Activated CD4-positive, alpha-beta memory T cell treated with anti-CD3 and anti-CD28 coated beads for 36 hours (primary cell): ENCODE measurements at places on chromosomes 4 and X. TPM values are rescaled to one million over a fixed set of nuclear protein-coding genes. Genes with fewer than 3 reads are reported as not detected.

GRCh38 chrX:11567528-11568220, 98.0 kb downstream of the ARHGAP6 start:
- DNase-seq = no peak

DNA sequence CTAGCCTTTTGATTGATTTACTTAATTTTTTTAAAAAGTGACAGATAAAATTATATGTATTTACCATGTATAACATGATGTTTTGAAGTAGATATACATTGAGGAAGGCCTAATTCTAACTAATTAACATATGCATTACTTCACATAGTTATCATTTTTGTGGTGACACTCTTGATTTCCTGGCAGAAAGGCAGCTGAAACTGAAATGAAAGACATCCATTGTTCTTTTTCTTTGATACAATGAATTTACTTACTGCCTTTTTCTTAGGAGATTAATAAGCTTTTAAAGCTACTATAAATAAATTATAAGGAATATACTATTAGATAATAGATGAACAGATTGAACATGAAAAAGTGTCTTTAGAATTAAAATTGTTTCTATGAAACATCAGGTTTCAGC, 26.7 kb downstream of the ANKRD50 start:
- no peak for DNase-seq

DNA sequence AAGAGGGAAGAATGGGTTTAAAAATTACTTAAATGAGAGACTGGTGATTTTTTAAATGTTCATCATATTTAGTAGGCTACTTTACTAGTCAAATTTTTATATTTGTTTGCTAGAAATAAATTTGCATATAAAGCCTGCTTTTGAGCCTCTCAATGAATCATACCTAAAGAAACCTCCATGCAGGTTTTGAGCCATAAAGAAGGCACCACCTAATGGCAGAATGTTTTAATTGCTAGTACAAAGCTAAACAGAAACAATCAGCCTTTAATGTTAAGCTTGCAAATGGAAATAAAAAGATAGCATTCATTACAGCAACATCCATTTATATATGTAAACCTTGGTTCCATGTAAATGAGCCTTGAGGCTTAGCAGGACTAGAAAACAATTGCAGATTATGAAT, 989.7 kb downstream of the CCSER1 start:
- no peak for DNase-seq

TBX22 gene
- not detected for total RNA-seq

PNMA6F gene
- total RNA-seq = not detected

DNA sequence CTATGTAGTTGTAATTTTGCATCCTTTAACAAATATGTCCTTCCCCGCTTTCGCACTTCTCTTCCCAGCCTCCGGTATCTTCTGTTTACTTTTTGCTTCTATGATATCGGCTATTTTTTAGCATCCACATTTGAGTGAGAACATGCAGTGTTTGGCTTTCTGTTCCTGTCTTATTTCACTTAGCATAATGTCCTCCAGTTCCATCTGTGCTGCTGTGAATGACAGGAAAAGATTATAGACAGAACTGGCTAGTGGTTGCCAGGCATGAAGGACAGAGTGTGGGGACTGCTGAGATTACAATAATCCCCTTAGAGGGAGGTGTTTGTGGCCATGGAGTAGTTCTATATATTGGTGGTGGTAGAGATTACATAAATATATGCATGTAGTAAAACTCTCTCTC, 588.6 kb downstream of the NLGN4X start:
- no peak for DNase-seq

GRCh38 chrX:9488586-9488985, 23.7 kb downstream of the TBL1X start:
- DNase-seq = no peak

DNA sequence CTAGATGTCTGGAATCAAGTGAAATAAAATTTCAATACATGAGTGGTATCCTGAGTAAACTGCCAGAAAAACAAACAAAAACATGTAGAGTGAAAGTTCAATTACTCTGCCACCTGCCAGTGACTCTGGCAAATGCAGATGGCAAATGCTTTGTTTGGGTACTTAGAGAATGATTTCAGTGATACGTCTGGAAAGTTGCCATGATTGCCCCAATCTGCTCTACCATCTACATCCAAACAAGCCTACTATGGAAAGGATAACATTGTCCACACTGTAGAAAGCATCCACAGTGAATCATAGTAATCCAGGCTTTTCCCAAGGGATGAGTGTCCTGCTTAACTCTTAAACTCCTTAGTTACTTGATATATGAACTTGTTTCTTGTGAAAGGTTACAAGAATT, 3.4 kb downstream of the SPATA4 start:
- DNase-seq = no peak

- DNase-seq = no peak
Measured at GRCh38 chrX:78106651-78106986, 2.6 kb downstream of the PGK1 start.

DNA sequence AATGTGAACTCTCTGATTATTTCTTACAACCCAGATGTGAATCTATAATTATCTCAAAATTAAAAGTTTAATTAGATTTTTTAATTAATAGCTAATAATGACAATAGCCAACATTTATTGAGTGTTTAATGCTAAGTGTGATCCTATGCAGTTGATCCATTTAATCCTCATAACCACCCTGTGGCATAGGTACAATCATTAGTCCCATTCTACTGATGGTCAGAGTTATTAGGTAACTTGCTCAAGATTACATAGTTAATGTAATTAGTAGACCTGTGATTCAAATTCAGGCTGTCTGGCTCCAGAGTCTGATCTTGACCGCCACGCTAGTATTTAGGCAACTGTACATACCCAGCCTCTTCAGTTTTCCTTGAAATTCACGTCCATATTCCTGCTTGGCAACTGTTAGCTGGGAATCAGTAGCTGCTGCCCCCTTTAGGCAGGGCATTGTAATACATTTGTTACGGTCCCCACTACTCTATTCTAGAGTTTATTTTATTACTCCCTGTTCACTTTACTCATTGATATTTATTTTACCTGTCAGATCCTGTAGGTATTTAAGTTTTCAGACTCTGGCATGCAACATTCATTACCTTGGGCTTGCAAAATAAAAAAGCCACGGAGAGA, 20.6 kb upstream of the TEC start:
- peak; percentile 23 for DNase-seq

DNA sequence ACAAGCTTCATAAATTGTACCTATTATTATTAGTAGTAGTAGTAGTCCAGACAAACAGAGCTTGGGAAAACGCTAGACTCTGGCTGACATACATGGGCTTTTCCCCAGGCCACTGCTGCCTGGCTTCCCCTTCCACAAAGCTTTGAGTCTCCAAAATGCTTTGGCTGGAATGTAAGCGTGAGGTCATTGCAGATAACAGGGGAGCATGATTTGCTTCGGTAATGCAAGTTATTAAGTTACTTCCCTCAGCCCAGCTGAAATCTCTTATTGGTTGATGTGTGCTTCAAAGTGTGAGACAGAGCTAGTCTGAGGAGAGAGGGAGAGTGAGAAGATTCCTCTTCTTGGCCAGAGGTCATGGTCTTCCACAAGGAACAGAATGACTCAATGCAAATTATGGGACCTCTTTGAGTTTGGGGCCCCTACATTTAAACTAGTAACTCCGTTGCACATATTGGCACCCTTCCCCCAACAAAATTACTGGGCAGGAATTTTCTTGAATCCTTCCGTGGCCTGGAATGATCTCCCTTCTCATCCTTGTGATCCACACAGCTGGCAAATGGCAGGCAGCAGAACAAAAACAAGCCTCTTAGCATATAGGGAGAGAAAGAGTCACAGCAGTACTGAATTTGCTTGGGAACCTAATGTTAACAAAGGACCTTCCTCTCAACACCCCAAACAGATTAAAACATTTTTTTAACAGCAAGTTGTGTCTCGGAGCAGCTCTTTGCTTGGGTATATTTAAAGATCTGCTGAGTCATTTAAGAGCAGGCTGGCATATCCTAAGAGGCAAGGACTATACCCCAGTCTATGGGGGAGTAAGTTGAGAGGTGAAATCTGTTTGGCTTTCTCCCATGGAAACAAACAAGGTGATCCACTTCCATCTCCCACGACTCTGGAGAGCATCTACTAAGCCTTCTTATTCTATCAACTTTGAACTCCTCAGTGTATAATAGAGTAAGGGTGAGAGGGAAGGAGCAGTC, 19.9 kb downstream of the AR start:
- DNase-seq = no peak
